ENCODE measurements at places on chromosomes 3 and 15. TPM values are rescaled to one million over a fixed set of nuclear protein-coding genes. Genes with fewer than 3 reads are reported as not detected.

Gene CAMK1
- 2.9 TPM for polyA plus RNA-seq

Gene SH3BP5
- polyA plus RNA-seq = 84.3 TPM

Gene MYH15
- polyA plus RNA-seq = not detected

Gene CCR2
- 59.7 TPM for polyA plus RNA-seq

DNA sequence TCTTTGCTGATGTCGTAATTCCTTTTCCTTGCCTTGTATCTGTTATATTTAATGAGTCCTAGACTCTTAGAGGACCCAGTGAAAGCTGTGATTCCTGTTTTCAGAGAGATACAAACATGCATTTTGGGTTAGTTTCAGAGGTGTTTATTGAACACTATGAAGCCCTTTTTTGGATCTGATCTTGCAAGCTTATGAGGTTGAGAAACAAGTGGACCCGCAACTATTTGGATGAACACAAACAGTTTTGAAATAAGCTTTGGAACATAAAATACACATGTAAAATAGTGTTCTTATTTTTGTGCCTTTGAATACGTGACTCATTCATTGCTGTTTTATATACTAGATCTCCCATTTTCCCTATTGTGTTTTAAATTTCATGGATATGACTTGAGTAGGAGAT lies 33.5 kb downstream of the SNRK start:
- DNase-seq = no peak
